ENCODE measurements at places on chromosomes 2 and 18.
A peak's percentile ranks its signal among the peaks of the same experiment; 100 is the strongest.

DNA sequence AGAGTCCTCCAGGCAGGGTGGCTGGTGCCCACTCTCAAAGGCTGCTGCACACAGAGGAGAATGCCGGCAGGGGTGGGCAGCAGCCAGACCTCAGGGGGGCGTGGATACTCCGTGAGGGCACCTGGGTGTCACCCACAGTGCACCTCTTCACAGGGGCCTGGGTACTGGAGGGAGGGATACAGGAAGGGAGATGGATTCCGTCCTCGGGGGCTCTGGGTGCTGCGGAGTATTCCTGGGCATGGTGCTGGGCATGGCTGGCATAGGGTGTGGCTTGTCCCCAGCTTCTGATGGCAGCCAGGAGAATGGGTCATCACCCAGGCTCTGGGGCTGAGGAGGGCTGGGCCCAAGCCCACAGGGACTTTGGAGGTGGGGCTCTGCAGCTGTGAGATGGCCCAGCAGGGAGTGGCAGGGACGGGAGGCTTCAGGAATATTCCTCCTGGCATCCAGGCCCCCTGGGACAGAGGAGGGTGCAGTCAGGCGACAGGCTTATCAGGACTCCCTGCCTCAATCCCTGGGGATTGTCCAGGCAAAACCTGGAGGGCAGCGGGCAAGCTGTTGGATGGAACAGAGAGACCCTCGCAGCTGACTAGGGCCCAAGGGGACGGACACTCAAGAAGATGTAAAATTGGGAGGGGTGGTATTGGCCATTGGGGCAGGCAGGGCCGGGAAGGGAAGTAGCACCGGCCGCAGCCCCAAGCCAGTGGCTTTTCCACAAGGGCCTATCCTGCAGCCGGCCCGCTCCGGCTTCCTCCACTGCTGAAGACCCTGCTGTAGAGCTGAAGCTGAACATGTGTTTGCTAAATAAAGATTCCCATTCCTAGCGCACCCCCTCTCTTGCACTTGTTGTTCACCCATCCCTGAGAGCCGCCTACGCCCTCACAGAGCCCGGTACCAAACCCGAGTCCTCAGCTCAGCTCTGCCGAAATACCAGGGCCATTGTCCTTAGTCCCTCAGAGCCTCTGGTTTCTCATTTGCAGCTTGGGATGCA, 5.7 kb upstream of the KLHL30 start:
- DNase-seq: no peak

- DNase-seq: no peak
Observed at GRCh38 chr2:221380062-221380461, 192.0 kb downstream of the EPHA4 start.

DNA sequence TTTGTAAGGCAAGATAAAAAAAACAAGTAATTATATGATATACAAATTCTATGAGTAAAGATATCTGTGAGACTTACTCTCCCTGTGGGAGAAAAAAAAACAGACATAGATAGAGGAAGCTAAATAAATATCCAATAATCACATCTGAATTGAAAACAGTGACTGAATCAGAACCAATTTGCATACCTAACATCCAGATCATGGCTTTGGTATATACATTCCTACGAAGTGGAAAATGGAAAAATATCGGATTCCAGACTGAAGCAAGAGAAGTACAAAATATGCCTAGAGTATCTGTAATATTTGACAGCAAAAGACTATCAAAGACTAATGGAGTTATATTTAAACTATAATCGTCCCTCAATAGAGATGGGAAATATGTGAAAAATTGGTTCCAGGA, 1108.1 kb upstream of the CHAC2 start:
- DNase-seq: no peak

DNA sequence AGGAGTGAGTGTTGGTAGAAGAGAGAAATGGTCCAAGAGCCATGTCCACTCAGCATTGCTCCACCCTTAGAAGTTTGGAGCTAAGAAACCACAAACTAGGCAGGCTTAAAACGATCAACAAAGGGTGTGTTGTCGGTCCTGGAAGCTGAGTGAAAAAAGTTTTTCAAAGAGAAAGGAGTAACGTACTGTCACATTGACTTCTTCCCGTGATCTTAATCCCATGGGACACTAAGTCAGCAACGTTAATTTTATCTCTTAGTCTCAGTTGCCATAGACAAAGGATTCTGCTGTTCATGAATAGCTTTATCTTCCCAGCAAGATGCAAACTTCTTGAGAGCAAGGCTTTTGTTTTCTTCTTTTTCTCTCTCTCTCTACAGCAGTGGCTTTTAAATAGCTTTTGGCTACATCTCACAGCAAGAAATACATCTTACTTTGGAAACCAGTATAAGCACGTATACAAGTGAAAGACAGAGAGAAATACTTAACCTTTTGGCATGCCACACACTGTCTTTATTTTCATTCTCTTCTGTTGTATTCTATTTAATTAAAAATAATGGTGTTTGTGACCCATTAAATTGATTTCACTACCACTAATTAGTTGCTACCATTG, 377.4 kb downstream of the TGIF1 start:
- DNase-seq: no peak

GRCh38 chr2:24613154-24613814, 122.2 kb downstream of the NCOA1 start:
- DNase-seq: peak; percentile 32

GRCh38 chr2:55550368-55551102, 31.0 kb downstream of the CFAP36 start:
- no peak for DNase-seq

DNA sequence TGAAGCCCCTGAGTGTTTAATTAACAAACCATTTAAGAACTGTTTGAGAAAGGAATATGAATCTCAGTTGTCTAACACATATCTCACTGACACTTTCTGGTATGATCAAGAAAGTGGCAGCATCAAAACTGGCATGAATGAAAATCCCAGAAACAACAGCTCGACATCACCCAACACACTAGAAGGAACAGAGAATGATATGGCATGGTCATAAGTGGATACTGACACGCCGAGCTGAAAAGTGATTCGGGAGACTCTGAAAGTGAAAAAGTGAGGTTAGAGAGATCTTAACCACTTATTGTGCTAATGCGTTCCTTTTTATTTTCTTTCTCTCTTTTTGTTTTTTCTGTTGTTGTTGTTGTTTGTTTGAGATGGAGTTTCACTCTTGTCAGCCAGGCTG, 37.9 kb downstream of the MRPL35 start:
- no peak for DNase-seq

- DNase-seq: no peak
Observed at GRCh38 chr2:147937744-147938349, 82.7 kb downstream of the ORC4 start.

DNA sequence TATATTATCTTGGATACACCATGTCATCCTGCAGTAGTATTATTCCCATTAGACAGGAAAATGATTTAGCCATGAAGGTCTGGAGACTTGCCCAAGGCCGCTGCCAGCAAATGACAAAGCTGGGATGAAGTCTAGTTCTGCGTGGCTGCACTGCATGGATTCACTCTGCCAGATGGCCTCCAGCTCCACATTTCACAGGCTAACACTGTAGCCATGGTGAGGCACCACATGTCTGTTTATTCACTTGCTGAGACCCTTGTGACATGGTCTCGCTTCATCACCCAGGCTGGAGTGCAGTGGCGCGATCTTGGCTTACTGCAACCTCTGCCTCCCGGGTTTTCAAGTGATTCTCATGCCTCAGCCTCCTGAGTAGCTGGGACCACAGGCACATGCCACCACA, 31.5 kb upstream of the SCG2 start:
- DNase-seq: no peak

GRCh38 chr18:32822197-32822596, 49.4 kb upstream of the KLHL14 start:
- no peak for DNase-seq

- no peak for DNase-seq
Observed at GRCh38 chr2:41475959-41476358, 571.9 kb upstream of the PKDCC start.

DNA sequence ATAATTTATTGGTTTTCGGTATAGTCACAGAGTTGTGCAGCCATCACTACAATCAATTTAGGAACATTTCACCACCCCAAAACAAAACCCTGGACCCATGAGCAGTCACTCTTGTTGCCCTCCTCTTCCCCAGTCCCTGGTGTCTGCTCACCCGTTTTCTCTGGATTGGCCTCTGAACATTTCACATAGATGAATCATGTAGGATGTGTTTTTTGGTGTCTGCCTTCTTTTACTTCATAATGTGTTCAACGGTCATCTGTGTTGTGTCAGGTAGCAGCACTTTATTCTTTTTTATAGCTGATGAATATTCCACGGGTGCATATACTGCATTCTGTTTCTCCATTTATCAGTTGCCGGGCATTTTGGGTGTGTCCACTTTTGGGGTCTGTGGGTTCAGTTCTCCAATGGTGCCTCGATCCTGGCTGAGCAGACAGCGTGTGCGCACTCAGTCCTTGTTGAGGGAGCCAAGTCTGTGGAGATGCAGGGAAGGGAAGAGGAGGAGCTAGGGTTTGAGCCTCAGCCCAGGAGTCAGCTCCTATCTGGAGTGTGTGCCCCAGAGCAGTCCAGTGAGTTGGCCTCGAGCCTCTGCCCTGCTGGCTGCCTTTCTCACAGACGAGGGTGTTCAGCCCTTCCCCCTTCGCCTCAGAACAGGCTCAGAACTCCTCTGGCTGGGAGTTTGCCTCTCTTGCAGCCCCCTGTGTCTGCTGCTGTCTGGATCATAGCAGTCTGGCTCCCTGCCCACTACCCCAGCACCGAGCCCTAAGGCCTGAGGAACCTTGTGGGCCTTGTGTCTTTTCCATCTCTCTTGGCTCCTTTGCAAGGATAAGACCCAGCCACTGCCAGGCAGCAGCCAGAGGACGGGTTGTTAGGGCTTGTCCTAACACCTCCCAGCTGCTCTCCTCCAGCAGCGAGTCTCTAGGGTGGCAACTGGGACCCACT, 18.0 kb downstream of the C2orf74 start:
- no peak for DNase-seq

GRCh38 chr2:24788816-24789215, 4.4 kb downstream of the PTRHD1 start:
- no peak for DNase-seq

GRCh38 chr2:147348931-147349555, 495.8 kb upstream of the ACVR2A start:
- no peak for DNase-seq

DNA sequence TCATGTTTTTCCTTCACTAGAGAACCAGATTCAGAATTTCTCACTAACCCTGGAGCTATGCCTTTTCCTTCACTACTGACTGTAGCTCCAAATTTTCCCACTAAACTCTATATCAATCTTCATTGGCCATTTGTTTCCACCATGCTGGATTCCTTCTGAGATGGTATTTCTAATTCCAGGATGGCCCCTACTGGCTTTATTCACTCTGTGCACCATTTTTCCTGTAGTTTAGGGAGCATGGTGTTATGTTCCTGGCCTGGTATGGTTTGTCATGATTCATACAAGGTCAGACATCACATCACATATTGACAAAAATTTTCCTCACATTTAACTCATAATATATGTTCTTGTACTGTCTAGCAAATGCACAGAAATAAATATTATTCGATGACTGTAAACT, 229.2 kb upstream of the TFPI start:
- no peak for DNase-seq

DNA sequence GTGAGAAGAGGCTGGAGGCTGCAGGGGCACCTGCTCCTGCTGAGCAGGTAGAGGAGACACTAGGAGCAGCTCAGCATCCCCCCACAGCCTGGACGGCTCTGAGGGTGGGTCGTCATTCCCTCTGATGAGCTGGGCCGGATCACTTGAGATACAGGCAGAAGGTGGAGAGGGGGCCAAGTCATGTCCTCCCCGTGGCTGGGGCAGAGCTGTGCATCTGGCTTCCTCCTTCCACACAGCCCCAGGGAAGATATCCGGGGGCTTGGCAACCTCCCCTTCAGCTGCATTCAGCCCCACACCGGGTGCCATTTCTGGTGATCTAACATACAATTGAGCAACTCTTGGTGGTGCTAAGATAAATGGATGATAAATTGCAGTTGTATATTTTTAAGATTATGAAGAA, 236.9 kb downstream of the LDLRAD4 start:
- DNase-seq: no peak

- no peak for DNase-seq
Observed at GRCh38 chr2:210072922-210073509, 70.6 kb downstream of the RPE start.
